ENCODE measurements at places on chromosomes 3 and 15. TPM values are rescaled to one million over a fixed set of nuclear protein-coding genes. Genes with fewer than 3 reads are reported as not detected.

Gene LRRC28
- total RNA-seq: 15.2 TPM

Gene RPLP1
- total RNA-seq: 1,689 TPM

DNA sequence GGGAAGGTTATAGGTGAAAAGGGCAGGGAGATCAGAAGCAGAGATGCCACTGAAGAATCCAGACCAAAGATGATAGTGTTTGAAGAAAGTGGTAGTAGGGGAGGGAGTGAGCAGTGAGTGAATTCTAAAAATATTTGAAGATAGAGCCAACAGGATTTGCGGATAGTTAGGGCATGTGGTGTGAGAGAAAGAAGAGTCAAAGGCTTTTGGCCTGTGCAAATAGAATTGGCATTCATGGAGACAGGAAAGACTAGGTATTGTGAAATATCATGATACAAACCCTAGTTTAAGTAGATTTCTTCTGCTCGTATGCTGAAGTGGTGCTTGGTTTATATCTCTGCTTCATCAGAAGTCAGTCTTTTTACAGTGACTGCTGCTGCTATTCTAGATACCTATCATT lies 224.2 kb upstream of the CFAP20DC start:
- no peak overlapping the region for H3K27ac ChIP-seq
- H3K36me3 ChIP-seq: no peaks in the 10 kb centered on the region
- DNase-seq: no peak
- H3K4me1 ChIP-seq: no peaks in the 10 kb centered on the region
- H3K27me3 ChIP-seq: no peaks in the 10 kb centered on the region

DNA sequence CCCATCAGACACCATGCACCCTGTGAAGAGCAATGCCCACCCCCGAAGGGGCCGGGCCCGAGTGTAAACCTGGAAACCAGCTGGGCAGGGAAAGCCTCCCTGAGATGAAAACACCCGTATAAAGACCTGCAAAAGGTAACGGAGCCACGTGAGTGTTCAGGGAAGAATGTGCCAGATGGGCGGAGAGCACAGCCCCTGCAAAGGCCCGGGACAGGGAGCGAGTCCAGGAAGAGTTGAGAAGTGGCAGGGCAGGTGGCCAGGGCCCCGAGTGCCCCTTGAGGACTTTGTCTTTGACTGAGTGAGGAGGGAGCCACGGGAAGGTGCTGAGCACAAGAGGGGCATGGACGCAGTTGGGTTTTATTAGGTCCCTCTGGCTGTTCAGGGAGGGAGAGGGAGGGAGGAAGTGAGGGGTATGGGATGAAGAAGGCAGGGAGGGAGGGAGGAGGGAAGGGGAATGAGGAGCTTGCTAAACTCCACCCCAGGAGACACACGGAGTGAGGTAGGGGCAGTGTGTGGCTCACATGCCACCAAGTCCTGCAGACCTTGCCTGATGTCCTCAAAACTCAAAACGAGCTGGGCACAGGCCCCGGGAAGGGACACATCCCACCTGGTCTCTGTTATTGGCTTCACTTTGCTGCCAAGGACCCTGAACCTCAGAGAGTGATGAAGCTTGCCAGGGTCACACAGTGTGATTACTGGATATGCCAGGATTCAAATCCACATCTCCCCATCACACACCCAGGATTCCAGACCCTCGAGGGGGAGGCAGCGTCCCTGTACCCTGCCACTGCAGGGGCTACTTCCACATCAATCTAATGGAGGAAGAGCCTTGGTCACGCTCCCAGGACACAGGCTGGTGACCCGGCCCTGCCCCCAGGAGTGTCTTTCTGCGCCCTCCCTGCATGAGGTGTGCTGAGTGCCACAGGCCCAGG lies 49.1 kb upstream of the IQSEC1 start:
- H3K27me3 ChIP-seq: no peaks in the 10 kb centered on the region
- no peak overlapping the region for H3K4me3 ChIP-seq
- no peaks in the 10 kb centered on the region for H3K4me1 ChIP-seq
- no peak overlapping the region for H3K27ac ChIP-seq

Gene HCLS1
- 0.45 TPM for total RNA-seq

Gene CHL1
- not detected for total RNA-seq

Gene C3orf20
- 0.19 TPM for total RNA-seq

GRCh38 chr15:88803920-88804247 lies 648 bp downstream of the ACAN start:
- H3K4me3 ChIP-seq: no peak overlapping the region
- H3K27ac ChIP-seq: no peak overlapping the region
- no peak for DNase-seq
- H3K27me3 ChIP-seq: no peaks in the 10 kb centered on the region
- H3K36me3 ChIP-seq: no peaks in the 10 kb centered on the region

Gene BFSP2
- not detected for total RNA-seq

Gene GHSR
- total RNA-seq: not detected

- H3K4me3 ChIP-seq: peak overlapping the region; percentile 91
- H3K36me3 ChIP-seq: no peaks in the 10 kb centered on the region
- H3K4me1 ChIP-seq: peaks cover 9% of the 10 kb centered on the region
- H3K27ac ChIP-seq: peak overlapping the region; percentile 82
- H3K27me3 ChIP-seq: no peaks in the 10 kb centered on the region
Observed at GRCh38 chr3:51539291-51539941, 897 bp downstream of the RAD54L2 start.

- no peaks in the 10 kb centered on the region for H3K27me3 ChIP-seq
- H3K36me3 ChIP-seq: peaks cover 2% of the 10 kb centered on the region
- H3K4me1 ChIP-seq: peaks cover 11% of the 10 kb centered on the region
- peak overlapping the region; percentile 99 for H3K27ac ChIP-seq
- DNase-seq: no peak
Observed at GRCh38 chr15:40696228-40696627, 1.3 kb downstream of the RAD51 start.

DNA sequence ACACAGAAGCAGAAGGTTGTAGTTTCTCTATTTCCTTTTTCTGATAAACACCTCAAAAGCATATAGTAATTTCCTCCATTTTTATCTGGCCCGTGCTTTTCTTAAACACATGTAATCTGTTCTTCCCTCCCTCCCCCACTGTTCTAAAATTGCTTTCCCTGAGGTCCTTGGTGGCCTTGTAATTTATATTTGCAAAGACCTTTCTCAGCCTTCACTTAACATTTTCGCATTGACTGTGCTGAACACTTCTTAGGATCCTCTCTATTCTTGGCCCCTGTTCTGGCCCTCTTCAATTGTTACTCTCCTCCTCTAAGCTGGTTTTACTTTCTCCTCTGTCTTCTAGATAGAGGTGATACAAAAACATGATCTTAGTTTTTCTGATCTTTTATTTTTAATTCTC lies 28.3 kb downstream of the GAP43 start:
- no peaks in the 10 kb centered on the region for H3K27me3 ChIP-seq
- H3K36me3 ChIP-seq: no peaks in the 10 kb centered on the region
- no peak for DNase-seq
- no peak overlapping the region for H3K4me3 ChIP-seq

- no peak overlapping the region for H3K4me3 ChIP-seq
- no peak overlapping the region for H3K27ac ChIP-seq
- DNase-seq: no peak
- H3K4me1 ChIP-seq: no peaks in the 10 kb centered on the region
- no peaks in the 10 kb centered on the region for H3K27me3 ChIP-seq
Observed at GRCh38 chr3:194982472-194982871, 288.5 kb downstream of the XXYLT1 start.

DNA sequence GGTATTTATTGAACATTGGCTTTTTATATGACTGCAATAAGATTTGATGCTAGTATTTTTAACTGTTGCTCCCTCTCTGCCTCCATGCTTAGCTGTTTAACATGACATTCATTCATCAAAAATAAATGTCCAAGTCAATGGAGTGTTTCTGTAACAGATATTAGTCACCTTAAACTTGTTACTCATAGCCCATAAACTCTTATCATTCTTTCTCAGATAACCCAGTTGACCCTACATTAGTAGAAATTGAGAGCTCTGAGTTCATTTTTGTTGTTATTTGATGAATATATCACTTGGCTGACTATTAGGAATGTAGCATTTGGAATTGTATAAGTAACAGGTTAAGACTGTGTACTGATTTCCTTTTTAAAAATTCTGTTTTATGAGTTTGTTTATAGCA lies 201.1 kb downstream of the UBE2E2 start:
- no peak overlapping the region for H3K4me3 ChIP-seq
- no peak overlapping the region for H3K27ac ChIP-seq
- H3K27me3 ChIP-seq: no peaks in the 10 kb centered on the region
- no peak for DNase-seq
- no peaks in the 10 kb centered on the region for H3K36me3 ChIP-seq
- H3K4me1 ChIP-seq: peaks cover 11% of the 10 kb centered on the region

DNA sequence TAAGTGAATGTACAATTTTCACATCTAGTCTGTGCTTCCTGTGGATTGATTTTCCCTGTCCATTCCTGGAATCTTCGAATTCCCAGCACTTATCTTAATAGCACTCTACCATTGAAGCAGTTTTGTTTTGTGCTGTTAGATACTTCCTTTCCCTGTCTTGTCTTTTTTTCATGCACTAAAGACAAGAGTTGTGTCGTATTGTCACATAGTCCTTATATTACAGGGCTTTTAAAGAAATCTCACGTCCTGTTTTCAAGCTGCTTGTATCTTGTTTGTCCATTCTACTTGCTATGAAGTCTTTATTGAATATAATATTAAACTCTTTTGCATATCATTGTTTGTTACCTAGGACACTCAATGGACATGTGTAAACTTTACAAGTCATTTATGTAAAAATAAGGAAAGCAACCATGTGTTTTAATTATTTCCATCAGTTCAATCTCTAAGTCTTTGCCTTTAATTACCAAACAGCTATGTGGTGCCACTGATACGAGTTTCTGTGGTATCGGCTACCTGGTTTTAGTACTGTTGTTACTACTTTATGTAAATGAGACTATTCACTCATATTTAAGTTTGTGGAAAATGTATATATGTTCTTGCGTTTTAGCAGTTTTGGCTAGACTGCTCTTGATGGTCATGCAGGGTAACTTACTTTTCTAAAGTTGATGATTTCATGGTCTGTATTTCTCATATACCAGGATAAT lies 10.3 kb downstream of the PIK3CA start:
- no peak overlapping the region for H3K4me3 ChIP-seq
- no peaks in the 10 kb centered on the region for H3K36me3 ChIP-seq
- DNase-seq: no peak
- no peak overlapping the region for H3K27ac ChIP-seq
- H3K27me3 ChIP-seq: no peaks in the 10 kb centered on the region
- H3K4me1 ChIP-seq: no peaks in the 10 kb centered on the region

DNA sequence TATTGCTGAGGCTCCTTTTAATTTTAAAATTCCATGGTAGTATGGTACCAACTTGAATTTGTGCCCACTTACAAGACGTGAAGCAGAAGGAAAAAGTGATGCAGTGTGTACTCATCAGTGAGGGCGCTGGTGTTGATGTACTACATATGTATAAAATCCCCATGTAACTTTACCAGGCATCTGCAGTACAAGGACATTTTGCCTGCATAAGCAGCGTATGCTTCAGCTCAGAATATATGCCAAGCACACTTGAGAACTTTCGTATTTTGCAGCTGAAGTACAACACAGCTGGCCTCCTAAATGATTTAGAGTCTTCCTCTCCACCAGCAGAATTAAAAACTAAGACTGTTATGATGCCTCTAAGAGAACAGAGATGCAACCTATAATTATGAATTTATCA lies 108.9 kb downstream of the RYR3 start:
- no peak for DNase-seq
- no peaks in the 10 kb centered on the region for H3K4me1 ChIP-seq
- no peaks in the 10 kb centered on the region for H3K27me3 ChIP-seq
- no peak overlapping the region for H3K27ac ChIP-seq
- H3K4me3 ChIP-seq: no peak overlapping the region

Gene IGDCC3
- 51.2 TPM for total RNA-seq

GRCh38 chr3:190004656-190005055 lies 116.0 kb downstream of the P3H2 start:
- no peak overlapping the region for H3K27ac ChIP-seq
- H3K4me1 ChIP-seq: no peaks in the 10 kb centered on the region
- no peaks in the 10 kb centered on the region for H3K27me3 ChIP-seq
- no peak overlapping the region for H3K4me3 ChIP-seq
- no peak for DNase-seq

DNA sequence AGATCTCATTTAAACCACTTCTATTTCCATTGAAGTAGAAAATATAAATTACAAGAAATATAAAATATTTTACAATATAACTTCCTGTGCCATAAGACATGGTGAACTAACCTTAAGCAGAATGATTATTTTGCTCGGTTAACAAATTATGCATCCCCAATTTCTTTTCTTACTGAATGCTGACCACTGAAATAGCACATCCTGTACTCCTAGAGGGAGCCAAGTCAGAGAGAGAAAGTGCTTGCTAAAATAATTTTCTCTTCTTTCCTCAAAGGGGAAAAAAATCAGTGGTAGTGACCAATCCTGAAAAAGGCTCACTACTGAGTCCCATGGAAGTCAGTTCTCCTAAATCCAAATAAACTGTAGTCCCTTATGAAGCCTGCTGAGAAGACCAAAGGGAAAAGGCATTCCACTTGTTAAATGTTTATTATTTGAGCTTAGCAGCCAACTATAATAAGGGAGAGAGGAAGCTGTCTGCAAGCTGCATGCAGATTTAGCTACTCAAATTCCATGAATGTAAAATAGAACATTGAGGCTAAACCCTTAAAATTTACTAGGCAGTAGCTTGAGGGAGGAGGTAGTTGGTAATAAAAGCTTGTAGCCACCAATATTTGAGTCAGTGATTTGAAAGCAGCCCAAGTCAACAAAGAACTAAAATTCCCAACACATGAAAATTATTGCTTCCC lies 33.1 kb downstream of the CEP152 start:
- H3K27ac ChIP-seq: no peak overlapping the region
- no peak overlapping the region for H3K4me3 ChIP-seq
- DNase-seq: no peak
- H3K4me1 ChIP-seq: no peaks in the 10 kb centered on the region
- no peaks in the 10 kb centered on the region for H3K36me3 ChIP-seq

- no peaks in the 10 kb centered on the region for H3K27me3 ChIP-seq
- no peaks in the 10 kb centered on the region for H3K36me3 ChIP-seq
- no peak for DNase-seq
- H3K27ac ChIP-seq: no peak overlapping the region
- H3K4me1 ChIP-seq: no peaks in the 10 kb centered on the region
Observed at GRCh38 chr3:147371140-147371539, 35.2 kb downstream of the ZIC4 start.

Gene EPHB1
- 4.6 TPM for total RNA-seq

Gene GOLGA6D
- total RNA-seq: not detected

Gene PDZRN3
- 13.6 TPM for total RNA-seq

GRCh38 chr3:71872256-71872655 lies 87.3 kb upstream of the PROK2 start:
- no peak overlapping the region for H3K27ac ChIP-seq
- 0 out of 2 replicates have a peak, but pooled peaks cover 3% of the 10 kb centered on the region for H3K4me1 ChIP-seq
- no peak overlapping the region for H3K4me3 ChIP-seq
- no peaks in the 10 kb centered on the region for H3K27me3 ChIP-seq
- DNase-seq: no peak

Gene INKA1
- not detected for total RNA-seq

Gene GRK7
- not detected for total RNA-seq

DNA sequence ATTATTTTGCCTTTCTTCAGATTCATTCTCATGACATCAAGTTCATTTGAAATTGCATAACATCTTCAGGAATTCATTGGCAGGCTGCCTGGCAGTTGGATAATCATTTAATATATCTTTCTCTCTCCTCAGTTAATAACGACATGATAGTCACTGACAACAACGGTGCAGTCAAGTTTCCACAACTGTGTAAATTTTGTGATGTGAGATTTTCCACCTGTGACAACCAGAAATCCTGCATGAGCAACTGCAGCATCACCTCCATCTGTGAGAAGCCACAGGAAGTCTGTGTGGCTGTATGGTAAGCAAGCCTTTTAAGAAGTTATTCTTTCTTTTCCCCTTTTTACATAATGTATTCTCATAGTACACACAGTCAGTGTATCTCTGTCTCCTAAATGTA lies 38.2 kb downstream of the TGFBR2 start:
- no peak overlapping the region for H3K27ac ChIP-seq
- peaks cover 9% of the 10 kb centered on the region for H3K36me3 ChIP-seq
- DNase-seq: no peak
- H3K27me3 ChIP-seq: no peaks in the 10 kb centered on the region
- H3K4me1 ChIP-seq: 0 out of 2 replicates have a peak, but pooled peaks cover 9% of the 10 kb centered on the region

Gene ZNF501
- total RNA-seq: 3.2 TPM
